ENCODE measurements at places on chromosomes 7 and 10.

DNA sequence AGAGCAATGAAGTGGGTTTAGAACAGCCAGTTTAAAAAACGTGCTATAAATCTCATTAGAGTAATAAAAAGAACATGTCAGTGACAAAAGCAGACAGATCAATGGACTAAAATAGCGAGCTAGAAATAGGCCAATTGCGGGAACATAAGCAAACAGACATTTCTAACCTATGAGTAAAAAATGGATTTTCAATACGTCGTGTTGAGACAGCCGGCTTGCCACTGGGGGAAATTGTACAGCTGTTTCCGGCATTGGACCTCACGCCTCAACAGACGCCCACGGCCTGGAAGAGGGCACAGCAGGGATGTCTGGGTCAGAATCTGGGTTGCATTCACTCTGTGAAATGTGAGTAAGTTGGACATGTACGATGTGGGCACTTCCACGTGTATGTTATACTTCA is 92.9 kb downstream of the SVOPL start:
- no peak for DNase-seq

DNA sequence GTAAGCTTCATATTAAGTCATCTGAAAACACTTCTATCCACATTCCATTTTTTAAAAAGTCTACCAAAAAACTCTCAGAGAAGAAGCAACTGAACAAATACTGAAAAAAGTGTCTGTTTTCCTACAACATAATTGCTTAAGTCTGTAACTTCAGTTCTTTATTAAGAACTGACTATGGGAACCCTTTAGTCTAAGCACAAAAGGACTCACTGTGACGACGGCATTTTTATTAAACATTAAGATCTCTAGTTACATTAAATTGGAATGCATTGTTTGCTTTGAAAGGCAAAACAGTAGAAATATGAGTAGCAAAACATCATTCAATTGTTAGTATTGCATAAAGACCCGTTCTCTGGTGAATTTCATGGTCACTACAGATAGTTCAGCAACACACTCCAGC is 5.8 kb upstream of the FAM3C start:
- no peak for DNase-seq

GRCh38 chr10:7193369-7193768 is 217.5 kb downstream of the SFMBT2 start:
- DNase-seq = peak; percentile 4

DNA sequence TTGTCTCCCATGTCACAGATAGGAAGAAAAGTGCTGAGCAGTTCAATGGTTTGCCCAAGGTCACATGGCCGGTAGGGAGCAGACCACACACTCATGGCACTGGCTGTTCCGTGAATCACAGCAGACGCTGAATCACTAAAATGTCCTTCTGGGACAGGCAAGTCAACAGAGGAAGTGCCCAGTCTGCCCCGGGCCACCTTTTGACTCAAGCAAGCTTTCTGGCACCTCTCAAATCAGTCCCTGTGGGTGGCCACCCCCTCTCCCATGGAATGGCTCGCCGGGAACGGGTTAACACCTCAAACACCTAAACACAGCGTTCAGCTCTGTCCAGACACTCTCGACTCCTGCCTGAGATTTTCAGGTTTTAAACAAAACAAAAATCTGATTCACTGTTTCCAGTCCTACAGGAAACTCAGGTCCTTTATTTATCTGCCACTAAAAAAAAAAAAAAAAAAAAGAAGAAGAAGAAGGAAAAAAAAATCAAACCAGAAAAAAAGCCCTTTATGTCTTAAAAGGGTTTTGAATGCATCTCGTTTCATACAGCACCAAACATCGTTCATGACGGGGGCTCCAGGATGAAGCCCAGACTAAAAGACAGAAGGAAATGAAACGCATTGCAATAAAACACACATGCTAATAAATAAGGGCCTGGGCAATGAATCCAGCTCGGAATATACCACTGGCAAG is 15.5 kb downstream of the CARD11 start:
- DNase-seq = no peak

DNA sequence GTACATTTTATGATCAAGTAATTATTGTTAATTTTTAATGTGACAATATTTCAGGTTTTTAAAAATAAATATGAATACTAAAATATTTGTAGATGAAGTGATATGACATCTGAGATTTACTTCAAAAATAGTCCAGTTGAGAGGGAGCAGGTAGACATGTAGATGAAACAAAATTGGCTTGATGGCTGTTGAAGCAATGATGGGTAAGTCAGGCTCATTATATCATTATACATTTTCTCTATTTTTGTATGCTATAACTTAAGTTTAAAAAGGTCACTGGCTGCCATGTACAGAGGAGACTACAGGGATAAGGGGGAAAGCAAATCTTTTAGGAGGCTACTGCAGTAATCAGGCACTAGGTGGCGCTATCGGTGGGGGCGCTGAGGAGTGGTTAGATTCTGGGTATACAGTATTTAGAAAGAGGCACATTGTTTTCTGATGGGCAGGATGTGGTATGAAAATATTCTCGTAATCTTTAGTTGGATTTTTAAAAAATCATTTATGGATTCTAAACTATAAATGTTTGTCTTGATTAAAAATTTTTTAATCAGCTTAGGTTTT is 189.8 kb upstream of the IMMP2L start:
- peak; percentile 33 for DNase-seq

DNA sequence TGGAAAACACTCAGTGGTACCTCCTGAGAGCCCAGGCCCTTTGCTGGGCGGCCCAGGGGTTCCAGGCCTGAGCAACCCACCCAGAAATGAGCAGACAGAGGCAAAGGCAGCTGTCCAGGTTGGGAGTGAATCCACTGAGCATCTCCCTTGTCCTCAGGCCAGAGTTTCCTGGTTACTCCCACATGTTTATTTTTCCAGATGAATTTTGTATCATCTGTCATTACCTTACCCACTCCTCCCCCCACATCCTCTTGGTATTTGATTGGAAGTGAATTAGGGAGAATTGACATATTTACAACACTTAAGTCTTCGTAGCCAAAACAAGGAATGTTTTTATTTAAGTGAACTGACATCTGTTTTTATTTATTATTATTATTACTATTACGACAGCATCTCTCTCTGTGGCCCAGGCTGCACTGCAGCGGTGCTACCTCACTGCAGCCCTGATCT is 13.2 kb upstream of the LMBR1 start:
- no peak for DNase-seq

GRCh38 chr7:157850481-157851444 is 514.0 kb downstream of the DNAJB6 start:
- DNase-seq = no peak

GRCh38 chr10:30995081-30995770 is 36.4 kb downstream of the ZNF438 start:
- DNase-seq = no peak

DNA sequence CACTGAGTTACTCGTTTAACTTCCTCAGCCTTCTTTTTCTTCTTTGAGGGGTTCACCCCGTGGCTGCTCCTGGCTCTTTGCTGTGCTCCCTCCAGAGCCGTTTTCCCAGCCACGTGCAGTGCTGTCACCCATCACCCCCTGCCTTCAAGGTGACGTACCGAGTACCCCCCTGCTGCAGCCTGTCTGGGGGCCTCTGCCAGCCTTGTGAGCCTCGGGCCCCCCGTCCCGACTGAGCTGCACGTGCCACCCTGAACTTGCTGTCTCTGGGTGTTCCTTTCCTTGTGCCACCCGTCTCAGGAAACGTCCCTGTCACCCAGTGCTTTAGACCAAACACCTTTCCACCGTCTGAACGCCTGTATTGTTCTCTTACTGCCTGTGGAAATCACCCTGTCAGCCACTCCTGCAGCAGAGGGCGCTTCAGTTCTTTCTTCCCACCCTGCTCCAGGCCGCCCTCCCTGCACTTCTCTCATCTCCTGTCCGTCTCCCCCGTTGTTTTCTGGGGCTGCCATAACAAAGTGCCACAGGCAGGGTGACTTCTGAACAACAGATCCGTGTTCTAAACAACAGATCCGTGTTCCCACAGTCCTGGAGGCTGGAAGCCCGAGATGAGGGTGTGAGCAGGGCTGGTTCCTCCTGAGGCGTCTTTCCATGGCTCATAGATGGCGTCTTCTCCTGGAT is 44.6 kb downstream of the WDR37 start:
- no peak for DNase-seq

DNA sequence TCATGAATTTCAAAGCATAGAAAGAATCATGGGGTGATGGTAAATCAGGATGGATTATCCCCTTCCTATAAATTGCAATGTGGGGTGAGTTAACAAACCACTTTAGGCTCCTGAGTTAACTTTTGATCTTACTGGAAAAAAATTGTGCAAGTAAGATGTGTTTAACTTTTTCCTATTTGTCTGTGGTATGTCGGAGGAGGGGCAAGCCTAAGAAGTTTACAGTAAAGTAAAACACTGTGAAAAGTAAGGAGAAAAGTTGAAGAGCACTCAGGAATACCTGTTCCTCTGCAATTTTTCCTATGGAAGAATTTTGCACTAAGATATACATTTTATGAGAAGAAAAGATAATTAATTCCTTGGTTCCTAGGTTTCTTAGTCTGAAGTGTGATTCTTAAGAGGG is 44.4 kb downstream of the IFIT5 start:
- no peak for DNase-seq

GRCh38 chr10:11625019-11625735 is 13.7 kb upstream of the USP6NL start:
- DNase-seq = no peak

- DNase-seq = no peak
These were observed 342.6 kb downstream of the IPMK start for GRCh38 chr10:57925045-57925444.

GRCh38 chr7:105600720-105601550 is 19.6 kb upstream of the EFCAB10 start:
- no peak for DNase-seq

- no peak for DNase-seq
These were observed 38.4 kb downstream of the STAM start for GRCh38 chr10:17682236-17682946.

DNA sequence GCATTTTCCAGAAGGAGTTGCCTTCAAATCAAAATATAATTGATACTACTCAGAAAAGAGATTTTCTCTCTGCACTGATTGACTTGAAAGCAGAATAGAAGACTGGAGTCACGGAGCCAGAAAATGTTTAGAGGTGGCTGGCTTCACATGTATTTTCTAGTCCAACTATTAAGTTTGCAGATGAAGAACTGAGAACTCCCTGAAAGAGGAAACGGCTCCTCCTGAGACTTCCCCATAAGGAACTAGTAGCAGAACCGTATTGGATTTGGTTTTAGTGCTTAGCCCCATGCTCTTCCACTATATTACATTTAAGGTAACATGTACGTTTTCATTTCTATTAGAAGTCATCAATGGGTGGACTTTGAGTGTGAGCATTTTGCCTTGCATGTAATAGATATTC is 946.3 kb downstream of the CNTNAP2 start:
- no peak for DNase-seq

GRCh38 chr10:81444242-81444929 is 430.6 kb upstream of the NRG3 start:
- no peak for DNase-seq

DNA sequence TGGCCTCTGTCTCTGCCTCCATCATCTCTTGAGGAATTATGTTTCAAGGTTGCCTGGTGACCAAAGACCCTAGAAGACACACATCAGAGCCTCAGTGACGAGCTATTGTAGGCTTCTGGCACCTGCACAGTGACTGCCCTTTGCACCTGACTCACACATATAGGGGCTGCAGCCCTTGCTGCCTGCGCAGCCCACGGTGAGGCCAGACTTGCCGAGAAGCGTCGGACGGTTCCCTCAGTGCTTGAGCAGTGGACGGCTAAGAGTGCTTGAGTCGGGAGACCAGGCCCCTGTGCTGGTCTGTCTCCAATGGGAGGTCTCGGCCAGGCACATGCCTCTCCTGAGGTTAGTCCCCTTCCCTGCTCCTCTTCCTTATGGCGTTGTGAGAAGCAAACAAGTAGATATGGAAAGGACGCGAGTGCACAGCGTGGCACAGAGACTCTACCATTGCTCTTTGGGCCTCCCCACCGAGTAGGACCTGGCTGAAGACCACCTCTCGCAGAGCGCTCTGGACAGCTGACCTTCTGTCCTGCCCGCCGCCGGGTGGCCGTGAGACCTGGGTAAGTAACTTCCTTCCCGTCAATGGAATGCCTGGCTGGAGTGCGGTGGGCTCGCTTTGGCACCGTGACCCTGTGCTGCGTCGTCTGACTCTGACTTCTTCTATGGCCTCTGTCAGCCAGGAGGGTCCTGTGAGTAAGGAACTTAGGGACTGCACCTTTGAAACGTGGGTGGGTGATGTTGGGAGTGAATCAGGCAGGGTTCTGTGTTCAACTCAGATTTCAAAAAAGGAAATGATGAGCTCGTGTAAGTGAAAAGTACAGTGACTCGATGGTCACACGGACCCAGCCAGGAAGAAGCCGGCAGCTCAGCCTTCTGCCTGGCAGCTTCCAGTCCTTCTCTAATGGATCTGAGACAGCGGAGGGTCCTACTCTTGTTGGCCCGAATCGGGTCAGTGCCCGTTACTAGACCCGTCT is 33.7 kb downstream of the ZNF775 start:
- no peak for DNase-seq

DNA sequence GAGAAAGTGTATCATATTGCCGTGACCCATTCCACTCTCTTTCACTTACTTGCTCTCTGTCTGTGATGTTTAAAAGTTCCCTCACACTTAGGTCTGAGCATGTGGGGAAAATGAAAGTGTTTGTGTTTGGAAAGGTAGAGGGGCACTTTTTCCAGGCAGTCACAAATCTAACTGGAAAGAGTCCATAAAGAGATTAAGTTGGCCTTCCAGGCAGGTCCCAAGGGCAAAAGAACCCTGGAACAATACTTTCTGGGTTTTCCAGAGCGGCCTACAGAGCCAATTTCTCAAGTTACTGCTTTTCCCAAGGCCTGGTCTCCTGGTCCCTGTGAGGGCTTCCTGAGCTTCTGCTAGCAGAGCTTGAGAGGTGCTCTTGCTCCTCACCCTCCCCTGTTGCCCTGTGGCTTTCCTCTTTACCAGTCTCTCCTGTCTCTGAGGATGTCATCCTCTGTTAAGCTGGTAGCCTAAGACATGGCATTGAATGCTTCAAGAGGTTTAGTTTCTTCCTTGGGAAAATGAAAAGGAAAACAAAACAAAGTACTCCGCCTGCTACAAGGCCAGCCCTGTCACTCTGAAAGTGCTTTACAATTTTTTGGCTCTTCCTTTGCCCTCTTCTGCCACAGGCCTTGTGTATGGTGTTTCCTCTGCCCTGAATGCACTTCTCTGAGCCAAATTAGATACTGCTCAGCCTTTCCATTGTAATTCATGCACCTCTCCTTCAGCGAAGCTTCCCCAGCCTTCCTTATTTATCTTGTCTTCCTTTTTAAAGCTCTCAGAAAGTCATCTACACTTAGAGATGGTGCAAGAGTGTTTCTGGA is 20.1 kb downstream of the TES start:
- DNase-seq = no peak

GRCh38 chr10:7199152-7199760 is 211.6 kb downstream of the SFMBT2 start:
- DNase-seq = no peak

DNA sequence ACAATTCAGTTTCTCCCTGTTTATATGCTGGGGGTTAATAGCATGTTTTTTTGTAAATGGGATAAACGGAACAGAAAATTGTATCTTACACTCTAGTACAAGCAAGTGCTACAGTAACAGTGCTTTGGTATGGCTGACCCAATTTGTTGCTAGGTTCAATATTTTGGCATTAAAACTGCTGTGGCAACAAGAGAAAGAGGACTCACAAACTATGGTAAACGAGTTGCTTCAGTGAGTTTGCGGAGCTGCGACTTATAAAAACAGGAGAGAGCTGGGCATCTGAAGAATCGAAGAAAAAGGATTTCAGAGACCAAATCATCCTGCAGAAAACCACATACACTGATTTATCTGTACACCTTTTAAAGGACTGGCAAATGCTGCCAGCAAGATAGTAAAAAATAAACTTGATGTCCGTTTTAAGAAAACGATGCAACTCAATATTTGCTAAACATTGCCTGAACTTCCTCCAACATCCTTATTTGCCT is 2.2 kb downstream of the GLUD1 start:
- DNase-seq = no peak
